HAP-1 (cell line): ENCODE measurements at places on chromosomes 6 and 20.

- DNase-seq = no peak
Observed at GRCh38 chr20:38559764-38560163, 21.2 kb upstream of the ADIG start.

- DNase-seq = no peak
Observed at GRCh38 chr6:12593771-12594529, 122.6 kb upstream of the PHACTR1 start.

- no peak for DNase-seq
Observed at GRCh38 chr6:2542858-2543218, 207.9 kb downstream of the MYLK4 start.

DNA sequence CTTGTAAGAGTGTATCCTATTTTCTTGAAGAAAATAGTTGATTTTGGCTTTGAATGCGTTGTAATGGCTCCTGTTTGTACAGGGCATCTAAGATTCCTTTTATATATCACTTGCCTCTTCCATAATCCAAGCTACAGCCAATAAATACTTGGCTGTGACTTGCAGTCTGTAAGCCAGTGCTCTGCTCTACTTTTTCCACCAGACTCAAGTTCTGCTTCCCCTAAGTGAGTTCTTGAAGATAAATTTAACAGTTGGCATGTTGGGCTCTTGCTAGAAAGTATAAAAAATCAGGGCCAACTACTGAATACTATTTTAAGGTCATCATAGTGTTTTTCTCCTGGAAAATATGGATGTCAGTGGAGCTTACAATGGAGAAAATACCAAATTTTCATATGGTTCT is 36.5 kb upstream of the SCGN start:
- DNase-seq = no peak

DNA sequence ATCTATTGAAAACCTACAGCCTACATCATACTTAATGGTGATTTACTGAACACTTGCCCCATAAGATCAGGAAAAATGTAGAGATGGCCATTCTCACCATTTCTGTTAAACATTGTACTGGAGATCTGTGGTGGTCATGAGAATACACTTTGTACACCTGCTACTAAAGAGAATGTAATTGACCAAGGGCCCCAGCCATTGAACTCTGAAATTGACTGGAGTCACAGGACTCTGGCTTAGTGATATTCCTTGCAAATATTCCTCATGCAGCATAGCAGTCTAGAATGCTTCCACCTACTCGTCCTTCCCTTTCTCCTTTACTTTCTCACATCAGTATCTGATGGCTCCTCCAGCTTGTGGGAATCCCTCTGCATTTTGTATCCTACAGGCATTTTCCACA is 37.4 kb upstream of the SNX9 start:
- no peak for DNase-seq

DNA sequence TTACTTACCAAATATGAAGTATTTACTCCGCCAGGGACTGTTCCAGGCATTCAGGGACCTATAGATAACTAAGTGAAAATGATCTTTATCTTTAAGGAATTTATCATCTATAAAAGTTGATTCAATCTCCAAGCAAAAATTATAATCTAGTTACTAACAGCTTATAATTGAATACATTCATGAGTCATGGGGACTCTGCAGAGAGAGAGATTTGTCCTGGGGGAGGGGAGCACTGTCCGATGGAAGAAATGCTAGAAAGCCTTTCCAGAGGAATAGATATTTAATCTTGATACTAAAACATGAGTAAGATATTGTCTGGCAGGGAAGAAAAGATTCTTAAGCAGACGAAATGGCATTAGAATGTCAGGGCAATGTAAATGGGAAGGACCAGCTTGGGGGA is 139.3 kb downstream of the CD164 start:
- DNase-seq = no peak

GRCh38 chr20:13875265-13875811 is 90.5 kb downstream of the NDUFAF5 start:
- DNase-seq = no peak

GRCh38 chr6:144311361-144311760 is 26.2 kb downstream of the UTRN start:
- DNase-seq = no peak

- DNase-seq = no peak
Observed at GRCh38 chr6:92541448-92542060, 877.8 kb downstream of the EPHA7 start.

DNA sequence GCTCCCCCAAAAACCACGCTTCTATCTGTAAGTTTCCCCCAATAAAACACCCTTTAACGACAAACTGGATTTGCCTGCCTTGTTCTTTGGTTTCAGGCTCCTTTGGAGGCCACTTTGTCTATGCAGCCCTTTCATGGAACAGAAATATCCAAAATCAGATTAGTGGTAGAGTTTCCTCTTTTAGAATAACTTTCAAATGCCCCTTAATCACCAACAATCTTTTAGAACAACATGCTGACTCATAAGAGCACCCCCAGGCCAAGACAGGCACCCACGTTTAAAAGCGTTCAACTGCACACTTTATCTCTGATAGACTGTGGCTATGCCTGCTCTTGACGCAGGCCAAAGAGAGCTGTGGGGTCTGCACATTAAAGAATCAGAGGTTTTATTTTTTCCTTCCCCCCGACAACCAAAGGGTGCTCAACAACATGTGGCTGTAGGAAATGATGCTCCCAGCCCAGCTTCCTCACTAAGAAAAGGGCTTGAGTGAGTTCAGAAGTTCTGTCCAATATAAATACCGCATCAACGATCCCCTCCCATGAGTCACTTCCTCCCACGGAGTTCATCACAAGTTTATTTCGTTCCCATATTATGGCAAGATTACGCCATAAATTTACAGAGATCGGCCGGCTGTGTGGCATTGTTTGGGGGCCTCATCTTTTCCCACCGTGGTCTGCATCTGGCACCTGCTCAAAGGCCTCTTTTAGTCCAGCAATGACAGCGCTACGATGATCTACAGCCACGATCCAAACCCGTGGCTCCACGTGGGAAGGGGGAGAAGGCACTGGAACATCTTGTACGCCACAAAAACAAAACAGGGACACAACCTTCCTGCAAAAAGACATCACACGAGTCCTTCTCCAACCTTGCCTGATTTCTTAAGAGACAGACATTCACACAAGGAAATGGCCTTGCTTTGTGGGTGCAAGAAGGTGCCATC is 88.8 kb upstream of the NFATC2 start:
- DNase-seq = no peak

- no peak for DNase-seq
Observed at GRCh38 chr20:44457016-44457415, 18.7 kb upstream of the TTPAL start.

DNA sequence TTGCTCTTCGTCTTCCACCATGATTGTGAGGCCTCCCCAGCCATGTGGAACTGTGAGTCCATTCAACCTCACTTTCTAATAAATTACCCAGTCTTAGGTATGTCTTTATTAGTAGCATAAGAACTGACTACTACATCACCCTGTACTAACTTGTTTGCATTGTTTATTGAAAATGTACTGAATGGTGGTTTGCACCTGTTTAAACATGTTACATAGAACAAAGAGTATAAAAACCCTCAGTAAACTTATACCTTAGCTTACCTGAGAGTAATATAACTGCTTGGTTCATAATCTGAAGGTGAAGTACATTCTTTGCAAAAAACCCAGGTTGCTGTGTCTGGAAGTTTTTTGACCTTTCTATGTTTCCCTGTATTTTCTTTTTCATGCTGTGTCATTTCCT is 777.8 kb downstream of the TBC1D32 start:
- DNase-seq = no peak

DNA sequence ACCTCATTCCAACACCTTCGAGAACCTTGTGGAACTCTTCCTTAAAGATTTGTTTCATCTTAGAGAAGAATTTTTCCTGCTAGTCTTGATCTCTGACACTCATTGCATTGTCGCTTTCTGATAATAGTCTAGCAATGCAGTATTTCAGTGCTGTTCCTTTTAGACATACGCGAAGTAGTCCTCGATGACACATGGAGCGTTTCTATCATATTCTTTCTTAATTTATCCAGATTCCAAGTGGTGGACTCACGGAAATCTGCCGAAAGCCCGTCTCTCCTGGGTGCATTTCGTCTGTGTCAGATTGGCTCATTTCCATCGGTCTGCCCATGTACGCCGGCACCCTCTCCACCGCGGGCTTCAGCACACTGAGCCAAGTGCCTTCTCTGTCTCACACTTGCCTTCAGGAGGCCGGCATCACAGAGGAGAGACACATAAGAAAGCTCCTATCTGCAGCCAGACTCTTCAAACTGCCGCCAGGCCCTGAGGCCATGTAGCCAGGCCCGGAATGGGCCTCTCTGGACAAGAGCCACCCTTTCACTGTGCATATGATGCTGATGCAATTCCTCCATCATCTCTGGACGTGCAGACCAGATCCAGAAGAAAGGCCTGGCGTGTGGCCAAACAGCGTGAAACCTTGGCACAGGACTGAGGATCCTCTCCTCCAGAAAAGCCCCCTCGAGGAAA is 198.6 kb upstream of the UST start:
- DNase-seq = no peak

GRCh38 chr6:20655317-20655716 is 121.1 kb downstream of the CDKAL1 start:
- DNase-seq = no peak

GRCh38 chr6:83176246-83176645 is 16.8 kb downstream of the PGM3 start:
- DNase-seq = no peak

- DNase-seq = no peak
Observed at GRCh38 chr20:50415516-50416268, 94.5 kb upstream of the PTPN1 start.

GRCh38 chr6:41636833-41637193 is 1.5 kb upstream of the MDFI start:
- no peak for DNase-seq

DNA sequence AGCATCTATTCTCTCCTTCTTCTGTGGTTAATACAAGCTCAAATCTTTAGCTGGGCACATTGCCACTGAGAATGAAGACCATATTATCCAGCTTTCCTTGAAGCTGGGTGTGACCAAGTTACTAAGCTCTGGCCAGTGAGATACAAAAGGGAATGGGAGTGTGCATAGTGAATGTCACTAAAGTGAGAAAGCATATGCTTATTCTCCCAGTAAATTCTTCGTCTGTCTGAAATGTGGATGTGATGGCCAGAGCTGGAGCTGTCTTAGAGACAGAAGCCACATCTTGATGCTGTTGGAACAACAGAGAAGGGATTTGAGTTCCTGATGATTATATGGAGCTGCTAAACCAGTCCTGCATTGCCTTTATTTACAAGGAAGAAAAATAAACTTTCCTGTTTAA is 60.1 kb downstream of the SESN1 start:
- no peak for DNase-seq

- DNase-seq = no peak
Observed at GRCh38 chr20:7237251-7237650, 469.8 kb downstream of the BMP2 start.

DNA sequence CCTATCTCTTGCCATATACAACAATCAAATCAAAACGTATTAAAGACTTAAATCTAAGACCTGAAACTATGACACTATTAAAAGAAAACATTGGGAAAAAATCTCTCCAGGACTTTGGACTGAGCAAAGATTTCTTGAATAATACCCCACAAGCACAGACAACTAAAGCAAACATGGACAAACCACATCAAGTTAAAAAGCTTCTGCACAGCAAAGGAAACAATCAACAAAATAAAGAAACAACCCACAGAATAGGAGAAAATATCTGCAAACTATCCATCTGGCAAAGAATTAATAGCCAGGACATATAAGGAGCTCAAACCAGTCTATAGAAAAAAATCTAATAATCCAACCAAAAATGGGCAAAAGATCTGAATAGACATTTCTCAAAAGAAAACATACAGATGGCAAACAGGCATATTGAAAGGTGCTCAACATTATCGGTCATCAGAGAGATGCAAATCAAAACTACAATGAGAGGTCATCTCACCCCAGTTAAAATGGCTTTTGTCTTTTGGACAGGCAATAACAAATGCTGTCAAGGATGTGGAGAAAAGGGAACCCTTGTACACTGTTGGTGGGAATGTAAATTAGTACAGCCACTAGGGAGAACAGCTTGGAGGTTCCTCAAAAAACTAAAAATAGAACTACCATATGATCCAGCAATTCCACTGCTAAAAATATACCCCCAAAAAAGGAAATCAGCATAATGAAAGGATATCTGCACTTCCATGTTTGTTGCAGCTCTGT is 76.2 kb downstream of the SNX5 start:
- no peak for DNase-seq

DNA sequence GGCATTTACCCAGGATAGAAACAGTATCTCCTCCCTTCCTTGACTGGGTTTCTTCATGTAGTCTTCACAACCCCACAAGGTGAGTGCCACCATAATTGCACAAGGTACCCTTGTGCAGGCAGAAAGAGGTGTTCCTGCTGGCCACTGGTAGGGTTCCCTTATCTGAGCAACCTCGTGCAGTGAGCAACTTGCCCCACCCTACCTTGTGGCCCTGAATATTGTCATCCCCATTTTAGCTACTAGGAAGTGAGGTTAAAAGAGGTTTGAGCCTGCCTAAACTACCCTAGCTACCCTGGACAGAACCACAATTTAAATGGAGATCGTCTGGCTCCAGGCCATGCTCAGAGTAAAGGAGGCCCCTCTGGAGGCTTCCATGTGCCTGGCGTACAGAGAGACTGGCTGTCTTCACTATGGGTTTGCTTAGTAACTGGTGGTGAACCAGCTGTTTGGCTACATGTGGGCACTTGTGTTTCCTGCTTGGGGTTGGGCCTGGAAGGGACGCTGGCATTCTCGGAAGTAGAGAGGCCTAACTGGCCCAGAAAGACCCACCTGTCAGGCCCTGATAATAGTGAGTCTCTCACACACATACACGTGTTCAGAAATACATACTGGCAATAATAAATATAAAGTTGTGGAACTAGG is 148.8 kb downstream of the LRFN2 start:
- DNase-seq = no peak

GRCh38 chr6:80523531-80523997 is 417.1 kb downstream of the BCKDHB start:
- no peak for DNase-seq

DNA sequence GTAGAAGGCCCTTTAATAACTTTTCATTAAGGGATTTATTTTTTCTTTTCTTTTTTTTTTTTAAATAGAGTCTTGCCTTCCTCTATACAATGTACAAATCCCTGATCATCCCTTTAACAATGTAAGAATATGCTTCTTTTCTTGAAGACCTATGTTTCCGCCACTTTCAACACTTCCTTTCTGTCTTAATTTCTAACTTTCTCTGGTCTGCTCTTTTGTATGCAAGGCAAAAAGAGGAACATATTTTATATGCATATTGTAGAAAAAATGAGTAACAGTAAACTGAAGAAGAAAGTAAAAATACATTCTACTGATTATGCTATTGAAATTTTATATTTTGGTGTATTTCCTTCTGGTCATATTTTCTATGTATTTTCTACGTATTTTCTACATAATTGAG is 484.7 kb downstream of the TFAP2B start:
- no peak for DNase-seq
